ENCODE measurements at places on chromosomes 4 and X.

- DNase-seq = no peak
Observed at GRCh38 chr4:123215536-123215935, 181.1 kb upstream of the SPRY1 start.

DNA sequence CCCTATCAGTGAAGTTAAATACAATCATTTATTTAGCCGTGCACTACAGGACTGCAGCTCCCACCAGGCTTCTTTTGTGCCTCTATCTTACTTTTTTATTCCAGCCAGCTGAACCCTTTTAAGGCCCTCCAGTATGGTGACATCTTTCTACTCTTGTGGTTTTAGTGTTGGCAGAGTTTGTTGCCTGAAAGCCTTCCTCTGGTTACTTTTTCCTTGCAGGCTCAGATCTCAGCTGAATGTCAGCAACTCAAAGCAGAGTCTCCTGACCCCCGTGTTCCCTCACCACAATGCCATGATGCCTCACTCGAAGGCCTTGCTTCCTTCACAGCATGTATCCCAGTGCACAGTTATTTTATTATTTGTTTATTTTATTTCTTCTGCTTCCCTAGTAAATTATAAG lies 818.9 kb upstream of the LCORL start:
- no peak for DNase-seq

DNA sequence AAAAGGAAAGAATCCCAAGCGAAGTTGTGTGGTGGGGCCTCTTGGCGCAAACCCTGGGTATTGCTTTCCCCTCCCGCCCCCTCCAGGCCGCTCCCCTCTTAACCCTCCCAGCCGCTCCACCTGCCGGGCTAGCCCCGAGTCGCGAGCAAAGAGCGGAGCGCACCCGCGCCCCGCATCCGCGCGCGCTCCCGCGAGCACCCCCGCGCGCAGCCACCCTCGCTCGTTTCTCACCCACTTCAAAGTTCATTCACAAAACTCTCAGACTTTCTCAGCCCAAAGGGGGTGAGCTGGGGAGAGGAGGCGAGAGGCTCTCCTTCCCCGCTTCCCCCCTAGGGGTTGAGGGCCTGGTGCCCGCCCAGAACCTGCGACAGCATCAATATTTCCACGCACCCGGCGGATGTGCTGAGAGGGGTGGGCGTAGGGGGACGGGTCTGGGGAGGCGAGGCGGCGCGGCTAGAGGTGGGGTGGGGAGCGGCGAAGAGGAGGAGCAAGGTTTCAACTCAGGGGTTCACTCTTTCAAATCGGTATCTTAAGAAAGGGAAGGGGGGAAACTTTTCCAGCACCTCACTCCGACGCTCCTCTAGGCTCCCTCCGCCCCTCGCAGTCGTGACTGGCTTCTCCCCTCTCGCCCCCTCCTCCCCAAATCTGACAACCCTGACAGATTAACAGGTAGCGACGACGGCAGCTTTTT lies 1.8 kb downstream of the MAML3 start:
- no peak for DNase-seq

DNA sequence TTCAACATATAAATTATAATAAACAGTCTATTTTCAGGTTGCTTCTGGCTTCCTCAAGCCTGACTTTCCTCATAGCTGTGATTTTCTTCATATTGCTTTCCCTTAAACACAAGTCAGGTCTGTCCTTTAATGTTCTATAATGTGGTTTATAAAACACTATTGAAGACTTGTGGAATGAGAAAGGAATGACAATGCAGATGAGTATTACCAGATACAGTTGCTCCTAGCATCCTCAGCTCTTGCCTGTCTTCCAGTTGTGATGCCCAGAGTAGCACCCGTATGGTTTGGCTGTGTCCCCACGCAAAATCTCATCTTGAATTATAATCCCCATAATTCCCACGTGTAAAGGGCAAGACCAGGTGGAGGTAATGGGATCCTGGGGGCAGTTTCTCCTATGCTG lies 265.7 kb upstream of the BOD1L1 start:
- no peak for DNase-seq

DNA sequence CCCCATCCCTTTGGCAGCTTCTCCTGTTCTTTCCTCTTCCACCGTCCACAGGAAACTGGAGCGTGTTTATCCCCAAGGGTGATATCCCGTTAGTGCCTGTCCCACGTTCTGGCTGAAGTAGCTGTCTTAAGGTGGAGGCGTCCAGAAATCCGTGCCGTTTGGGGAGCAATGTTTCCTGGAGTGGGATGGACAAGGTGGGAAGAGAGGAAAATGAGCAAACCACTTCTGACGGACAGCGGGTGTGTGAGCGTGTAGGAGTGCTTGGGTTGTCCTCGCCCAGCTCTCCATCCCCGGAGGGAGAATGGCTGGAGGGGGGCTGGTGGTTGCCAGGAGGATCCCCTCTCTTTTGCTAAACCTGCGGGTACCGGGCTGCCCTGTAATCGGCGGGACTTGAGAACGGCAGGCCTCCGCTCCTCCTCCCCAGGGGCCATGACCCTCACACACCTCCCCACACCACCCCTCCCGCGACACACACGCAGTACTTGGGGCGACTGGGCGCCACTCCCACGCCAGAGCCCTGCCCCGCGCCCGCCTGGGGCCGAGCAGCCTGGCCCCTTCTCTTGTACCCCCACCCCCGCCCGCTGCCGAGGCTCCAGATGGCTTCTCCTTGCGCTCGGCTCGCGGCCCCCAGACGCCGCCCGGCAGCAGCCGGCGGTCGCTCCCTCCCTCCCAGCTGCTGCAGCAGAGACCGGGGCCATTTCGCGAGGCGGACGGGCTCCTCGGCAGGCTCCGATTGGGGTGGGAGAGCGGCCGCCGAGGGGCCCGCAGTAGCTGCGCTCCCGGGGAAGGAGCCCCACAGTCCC lies 13.9 kb upstream of the PRDM8 start:
- no peak for DNase-seq

DNA sequence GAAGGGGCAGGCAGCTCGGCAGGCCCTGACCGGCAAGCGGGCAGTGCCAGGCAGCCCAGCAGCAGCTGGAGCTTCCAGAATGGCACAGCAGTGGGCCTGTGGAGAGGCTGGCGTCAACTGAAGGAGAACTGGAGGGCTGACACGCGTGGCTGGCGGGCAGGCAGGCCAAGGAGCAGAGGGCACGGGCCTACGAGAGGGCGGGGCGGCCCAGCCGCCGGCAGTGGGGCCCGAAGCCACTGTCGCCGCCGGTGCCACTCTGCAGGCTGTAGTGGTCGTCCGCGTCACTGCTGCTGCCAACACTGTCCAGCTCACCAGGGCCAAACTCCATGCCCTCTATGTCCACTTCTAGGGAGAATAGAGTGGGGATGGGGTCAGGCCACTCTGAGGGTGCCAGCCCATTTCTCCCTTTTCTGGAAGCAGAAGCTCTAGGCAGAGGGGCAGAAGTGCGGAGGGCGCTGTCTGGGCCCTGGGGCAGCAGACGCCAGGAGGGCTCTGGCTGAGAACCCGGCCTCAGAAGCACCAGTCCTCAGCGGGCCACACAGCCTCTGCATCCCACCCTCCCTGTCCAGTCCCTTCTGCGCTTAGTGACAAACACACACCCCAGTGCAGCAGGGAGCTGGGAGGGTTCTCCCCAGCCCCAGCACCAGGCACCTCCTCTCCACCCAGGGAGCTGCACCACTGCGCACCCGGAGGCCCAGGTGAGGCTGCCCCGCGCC lies 8.6 kb upstream of the HAUS3 start:
- DNase-seq = no peak

- DNase-seq = no peak
Observed at GRCh38 chrX:30637874-30638815, 15.1 kb upstream of the GK start.

GRCh38 chr4:3077796-3078195 lies 3.3 kb downstream of the HTT start:
- no peak for DNase-seq

- DNase-seq = no peak
Observed at GRCh38 chrX:31449081-31449480, 377.2 kb upstream of the FTHL17 start.

DNA sequence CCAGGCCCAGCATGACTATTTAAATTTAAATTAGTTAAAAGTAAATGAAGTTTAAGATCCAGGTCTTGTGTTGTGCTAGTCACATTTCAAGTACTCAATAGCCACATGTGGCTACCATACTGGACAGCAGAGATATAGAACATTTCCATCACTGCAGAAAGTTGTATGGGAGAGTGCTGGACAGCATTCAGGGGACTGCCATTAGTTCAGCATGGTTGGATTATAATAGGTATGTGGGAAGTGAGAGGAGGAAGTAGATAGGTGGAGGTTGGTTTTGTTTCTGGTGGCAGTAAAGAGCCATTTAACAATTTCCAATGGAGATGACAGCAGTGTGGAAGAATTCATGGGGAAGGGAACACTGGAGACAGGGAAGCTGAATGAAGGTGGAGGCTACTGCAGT lies 42.1 kb downstream of the ERVMER34-1 start:
- DNase-seq = no peak

DNA sequence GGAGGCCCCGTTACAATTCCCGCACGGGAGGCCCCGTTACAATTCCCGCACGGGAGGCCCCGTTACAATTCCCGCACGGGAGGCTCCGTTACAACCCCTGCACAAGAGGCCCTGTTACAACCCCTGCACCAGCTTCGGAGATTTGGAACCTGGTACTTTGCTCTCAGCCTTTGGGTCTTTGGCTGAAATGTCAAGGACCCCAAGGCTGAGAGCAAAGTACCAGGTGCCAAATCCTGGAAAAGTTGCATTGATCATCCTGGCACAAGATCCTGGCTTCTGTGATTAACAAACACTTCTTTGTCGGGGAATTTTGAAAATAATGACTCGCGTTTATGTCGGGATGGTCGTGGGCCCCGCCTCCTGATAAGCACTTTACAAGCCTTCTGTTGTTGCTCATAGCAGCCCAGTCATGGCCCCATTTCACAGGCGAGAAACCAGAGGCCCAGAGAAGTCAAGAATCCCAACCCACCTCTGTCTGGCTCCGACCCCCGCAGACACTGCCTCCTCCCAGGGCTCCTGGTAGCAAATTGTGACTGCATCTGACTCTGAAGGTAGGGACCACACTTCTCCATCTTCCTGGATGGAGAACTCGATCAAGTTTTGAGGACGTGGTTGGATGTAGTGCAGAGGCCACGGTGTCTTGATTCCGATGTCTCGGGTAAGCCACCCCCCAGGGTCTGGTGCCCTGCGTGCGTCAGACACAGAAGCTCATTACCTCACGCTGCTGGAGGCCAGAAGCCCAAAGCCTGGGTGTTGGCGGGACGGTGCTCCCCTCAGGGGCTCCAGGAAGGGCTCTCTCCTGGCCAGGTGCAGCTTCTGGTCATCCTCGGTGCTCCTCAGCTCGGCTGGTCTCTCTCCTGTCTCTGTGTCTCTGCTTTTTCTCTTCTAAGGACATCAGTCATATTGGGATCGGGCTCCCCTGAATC lies 60.3 kb downstream of the ADRA2C start:
- DNase-seq = no peak

DNA sequence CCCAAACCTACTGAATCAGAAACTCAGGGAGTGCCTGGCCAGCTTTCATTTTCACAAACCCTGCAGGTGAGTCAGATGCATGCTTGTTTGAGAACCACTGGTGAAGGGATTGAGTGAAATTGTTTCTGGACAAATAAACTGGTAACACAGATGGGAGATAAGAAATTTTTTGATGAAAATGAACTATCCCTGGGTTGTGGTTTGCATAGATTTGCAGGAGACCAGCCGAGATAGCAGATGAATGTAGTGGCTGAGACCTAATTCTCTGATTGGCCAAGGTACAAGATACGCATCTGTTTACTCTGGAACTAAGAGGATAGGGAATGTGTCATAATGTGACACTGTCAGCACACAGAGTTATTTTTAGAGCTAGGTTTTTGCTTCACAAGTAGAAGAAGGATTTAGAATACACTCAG lies 117.8 kb upstream of the NOCT start:
- peak; percentile 72 for DNase-seq

- no peak for DNase-seq
Observed at GRCh38 chr4:125836597-125837195, 521.9 kb downstream of the FAT4 start.

GRCh38 chr4:174828845-174829701 lies at the start of gene GLRA3:
GLRA3 (minus strand) TSS chr4:174829247; CDS start chr4:174828811, 436 bp downstream.
- DNase-seq = no peak

DNA sequence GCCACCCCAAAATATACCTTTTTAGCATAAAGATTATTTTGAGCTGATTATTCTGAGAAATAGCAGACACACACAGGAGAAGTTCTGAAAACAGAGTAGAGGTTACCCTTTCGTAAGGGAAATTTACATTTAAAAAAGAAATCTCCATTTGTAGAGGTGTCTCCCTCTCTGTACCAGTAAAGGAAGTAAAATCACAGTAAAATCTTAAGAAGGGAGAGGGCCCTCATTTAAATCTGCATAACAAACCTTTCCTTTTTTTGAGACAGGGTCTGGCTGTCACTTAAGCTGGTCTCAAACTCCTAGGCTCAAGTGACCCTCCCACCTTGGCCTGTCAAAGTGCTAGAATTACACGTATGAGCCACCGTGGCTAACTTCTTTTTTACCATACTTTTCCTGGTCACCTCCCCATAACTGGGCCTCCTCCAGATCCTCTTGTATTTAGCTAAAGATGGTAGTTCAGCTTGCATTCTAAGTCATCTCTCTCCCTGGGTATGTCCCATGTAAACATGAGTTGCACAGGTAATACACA lies 92.2 kb upstream of the INTU start:
- no peak for DNase-seq

DNA sequence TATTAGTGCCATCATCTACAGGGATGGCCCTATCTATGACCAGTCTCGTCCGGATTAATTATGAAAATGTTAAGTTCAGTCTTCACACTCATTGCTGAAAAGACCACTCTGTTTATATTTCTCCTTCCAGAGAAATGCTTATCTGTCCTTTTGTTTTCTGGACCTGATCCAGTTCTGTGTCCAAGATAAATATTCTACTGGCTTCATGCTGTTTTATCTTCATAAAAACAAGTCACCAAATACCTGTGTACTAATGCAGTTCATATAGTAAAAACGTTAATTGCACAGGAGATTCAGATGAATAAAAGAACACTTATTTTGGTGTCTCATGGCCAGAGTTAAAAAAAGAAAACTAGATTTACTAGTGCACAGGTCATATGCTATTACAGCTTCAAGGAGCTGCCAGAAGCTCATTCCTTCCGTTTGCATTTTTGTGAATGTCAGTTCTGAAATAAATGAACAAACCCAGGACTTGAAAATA lies 17.3 kb downstream of the FNIP2 start:
- DNase-seq = no peak

DNA sequence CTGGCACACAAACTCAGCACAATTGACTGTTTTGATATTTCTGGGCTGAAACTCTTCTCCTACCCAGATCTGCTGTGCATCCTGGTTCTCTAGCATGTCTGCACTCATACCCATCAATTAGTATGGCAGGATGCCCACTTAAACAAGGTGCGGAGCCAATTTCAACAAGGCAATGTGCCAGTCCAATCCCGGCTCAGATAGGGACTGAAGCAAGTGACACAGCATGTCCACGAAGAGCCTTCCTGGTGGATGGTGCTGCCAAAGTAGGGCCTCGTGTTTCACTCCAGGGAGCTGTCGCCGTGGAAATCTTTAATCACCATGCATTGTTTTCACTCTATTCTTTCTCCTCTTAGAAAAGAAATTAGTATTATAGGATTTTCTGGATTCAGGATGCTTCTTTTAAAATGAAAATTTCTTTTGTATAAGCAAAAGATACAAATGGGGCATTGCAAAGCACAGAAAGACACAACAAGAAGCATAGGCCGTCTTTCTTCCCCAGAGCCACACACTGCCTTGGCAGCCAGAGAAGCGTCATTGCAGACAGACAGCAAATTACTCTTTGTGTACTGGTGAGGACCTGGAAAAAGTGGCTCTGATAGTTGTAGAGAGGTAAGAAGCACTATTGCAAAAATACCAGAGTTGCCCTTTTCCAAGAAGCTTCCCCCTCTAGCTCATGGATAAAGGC lies 40.6 kb upstream of the LSM6 start:
- no peak for DNase-seq
